NCI-H774 (cell line): ENCODE measurements at places on chromosomes 6 and 20.

DNA sequence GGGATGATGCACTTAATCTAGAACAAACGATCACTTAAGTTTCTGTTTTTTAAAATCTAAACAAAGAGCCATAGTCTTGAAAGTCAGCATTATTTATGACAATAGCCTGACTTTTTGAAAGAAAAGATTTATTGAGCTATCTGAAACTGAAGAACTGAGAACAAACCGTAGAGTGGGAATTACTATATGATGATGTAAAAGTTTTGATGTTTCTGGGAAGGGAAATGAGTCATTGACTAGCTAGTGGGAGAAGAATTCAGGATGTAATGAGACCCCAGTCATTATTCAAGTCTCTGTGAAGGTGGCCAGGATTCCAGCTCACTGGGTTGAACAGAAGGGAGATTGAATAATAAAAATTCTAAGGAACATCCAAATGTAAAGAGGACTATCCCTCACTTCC is 83.4 kb upstream of the FABP7 start:
- no peak for DNase-seq

DNA sequence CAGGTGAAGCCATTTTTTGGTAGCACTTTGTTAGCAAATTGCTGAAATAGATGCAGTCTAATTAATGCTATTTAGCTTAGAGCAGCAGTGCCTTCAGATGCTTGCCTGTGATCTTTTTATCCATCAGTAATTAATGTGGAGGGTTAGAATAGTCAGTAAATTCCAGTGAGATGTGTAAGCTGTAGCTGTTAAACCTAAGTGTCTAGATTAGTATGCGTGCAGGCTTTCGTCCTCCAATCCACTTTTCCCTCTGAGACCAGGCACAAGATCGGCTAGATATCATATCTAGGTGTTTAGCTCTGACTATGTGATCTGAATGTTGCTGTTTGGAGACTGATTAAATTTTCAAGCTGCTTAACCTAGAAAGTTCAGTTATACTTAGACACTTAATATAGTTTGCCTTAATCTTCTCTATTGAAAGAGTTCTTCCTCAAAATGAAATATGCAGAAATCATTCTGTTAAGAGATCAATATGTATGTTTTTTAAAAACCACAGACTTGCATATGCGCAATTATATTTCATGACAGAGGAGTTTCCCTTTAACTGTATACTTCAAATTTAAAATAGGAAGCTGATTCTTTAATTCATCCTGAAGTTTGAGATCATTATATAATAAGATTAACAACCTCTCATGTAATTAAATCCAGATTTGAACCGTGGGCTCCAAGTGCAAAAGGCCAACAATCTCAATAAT is 41.2 kb downstream of the XRN2 start:
- DNase-seq = no peak

- no peak for DNase-seq
These were observed 150.3 kb downstream of the MBOAT1 start for GRCh38 chr6:20061952-20062351.

- DNase-seq = no peak
These were observed 196.9 kb upstream of the PRND start for GRCh38 chr20:4524792-4525191.

DNA sequence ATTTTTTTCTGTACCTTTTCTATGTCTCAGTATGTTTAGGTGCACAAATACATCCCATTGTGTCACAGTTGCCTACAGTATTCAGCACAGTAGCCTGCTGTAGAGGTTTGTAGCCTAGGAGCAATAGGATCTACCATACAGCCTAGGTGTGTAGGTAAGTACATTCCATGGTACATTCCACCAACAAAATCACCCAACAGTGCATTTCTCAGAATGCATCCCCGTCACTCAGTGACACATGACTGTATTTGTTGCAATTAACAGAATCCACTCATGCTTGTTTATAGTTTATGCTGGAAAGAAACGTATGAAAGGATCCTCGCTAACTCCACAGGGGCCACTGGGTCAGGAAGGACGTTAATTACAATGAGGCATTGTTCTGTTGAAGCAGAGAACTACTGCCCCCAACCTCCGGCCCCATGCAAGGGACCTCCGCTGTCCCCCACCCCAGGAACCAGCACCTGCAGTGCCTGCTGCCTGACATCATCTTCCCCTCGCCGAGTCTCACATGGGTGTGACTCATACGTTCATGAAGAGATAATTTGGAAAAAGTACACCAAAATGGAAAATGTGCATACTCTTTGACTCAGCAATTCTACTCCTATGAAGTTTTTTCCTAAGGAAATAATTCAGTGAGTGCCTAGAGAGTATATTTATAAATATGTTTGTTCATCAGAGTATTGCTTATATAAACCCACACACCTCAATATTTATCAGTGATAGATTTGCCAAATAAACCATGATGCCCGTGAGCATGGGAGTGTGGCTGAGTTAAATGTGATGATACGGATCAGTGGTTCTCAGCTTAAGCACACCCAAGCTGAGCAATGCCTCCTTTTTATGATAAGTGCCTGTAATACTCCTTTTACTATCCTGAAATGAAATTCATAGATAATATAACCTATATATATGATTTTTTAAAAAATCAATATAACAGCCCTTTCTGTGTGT is 156.4 kb upstream of the ECI2 start:
- no peak for DNase-seq

- no peak for DNase-seq
These were observed 35.1 kb upstream of the SMIM8 start for GRCh38 chr6:87287251-87287650.

- no peak for DNase-seq
These were observed 276.7 kb downstream of the FARS2 start for GRCh38 chr6:5537967-5538366.

GRCh38 chr20:18702736-18703135 is 110.8 kb upstream of the SCP2D1 start:
- DNase-seq = no peak

DNA sequence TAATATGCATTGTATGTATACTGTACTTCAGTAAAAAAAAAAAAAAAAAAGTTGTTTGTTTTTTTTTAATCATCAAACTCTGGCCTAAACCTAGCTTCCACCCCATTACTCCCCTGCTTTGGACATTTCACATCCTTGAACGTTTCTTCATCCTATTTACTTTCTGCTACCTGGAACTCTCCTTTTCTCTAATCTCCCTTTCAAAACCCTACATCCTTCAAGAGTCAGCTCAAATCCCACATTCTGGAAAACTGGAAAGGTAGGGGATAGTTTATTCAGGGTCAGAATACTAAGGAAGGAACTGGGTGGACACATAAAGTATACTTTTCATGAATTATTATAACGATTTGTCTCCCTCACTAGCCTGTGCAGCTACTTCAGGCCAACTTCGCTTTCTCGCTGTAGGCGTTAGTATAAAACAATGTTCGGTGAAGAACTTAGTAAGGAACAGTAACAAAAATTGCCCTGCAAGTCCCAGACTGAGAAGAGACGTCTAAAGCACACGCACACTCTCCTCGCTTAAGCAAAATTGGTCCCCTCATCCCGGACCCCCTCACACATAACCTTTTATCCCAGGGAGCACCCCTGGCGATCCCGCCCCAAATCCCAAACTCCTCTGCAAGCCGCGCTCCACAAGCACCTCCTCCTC is 775 bp downstream of the PIGU start:
- no peak for DNase-seq

DNA sequence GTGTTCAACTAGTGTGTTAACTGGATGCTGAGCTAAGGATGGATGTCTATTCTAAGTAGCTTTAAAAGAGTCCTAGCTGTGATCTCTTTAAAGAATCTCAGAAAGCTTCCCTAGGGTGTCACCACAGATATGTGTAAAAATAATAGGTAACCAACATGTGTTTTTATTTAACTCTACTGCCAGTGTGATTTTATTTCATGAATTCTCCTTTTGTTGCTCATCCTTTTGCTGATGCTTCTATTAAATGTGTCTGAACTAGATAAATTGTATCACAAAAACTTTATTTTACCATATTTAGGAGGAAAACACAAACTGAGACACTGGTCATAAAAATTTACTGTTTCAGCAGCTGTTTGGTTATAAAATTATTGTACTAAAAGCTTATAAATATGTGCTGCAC is 809.4 kb upstream of the CITED2 start:
- no peak for DNase-seq

DNA sequence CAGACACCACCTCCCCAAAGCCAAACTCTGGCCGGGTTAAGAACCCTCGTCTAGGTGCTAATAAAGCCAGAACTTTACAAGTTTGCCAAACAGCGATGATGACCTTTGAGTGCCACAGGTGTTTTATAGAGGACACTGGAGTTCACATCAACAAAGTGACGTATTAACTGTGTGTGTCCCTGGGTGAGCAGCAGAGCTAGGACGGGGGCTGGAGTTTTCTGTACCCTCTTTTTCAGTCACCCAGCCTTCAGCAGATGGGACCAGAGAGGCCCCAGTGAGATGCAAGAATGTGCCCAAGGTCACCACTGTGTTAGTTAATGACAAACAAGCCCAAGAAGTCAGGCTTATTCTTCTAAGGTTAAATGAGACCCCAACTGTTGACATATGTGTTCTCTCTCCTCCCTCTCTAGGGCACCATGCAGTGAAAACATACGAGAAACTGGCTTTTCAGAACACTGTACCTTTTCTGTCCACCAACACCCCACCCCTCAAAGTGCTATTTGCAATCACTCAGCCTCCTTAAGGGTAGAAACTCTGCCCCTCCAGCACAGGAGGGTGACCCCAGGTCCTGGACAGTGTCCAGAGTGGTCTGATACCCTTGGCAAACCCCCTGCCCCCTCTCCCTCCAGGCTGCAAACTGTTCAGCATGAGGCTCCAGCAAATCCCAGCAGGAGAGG is 5.2 kb downstream of the SDC4 start:
- DNase-seq = peak; percentile 14

DNA sequence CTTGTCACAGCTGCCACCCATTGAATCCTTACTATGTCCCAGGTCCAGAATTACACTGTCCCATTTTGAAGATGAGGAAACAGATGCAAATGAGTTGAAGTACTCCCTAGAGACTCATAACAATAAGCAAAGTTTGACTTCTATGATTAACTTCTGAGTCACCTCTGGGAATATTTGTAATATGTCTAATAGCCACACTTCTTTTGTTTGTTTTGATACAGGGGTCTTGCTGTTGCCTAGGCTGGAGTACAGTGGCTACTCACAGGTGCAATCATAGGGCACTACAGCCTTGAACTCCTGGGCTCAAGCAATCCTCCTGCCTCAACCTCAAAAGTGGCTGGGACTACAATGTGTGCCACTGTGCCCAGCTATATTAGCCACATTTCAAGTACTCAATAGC is 11.4 kb upstream of the SOX12 start:
- no peak for DNase-seq

DNA sequence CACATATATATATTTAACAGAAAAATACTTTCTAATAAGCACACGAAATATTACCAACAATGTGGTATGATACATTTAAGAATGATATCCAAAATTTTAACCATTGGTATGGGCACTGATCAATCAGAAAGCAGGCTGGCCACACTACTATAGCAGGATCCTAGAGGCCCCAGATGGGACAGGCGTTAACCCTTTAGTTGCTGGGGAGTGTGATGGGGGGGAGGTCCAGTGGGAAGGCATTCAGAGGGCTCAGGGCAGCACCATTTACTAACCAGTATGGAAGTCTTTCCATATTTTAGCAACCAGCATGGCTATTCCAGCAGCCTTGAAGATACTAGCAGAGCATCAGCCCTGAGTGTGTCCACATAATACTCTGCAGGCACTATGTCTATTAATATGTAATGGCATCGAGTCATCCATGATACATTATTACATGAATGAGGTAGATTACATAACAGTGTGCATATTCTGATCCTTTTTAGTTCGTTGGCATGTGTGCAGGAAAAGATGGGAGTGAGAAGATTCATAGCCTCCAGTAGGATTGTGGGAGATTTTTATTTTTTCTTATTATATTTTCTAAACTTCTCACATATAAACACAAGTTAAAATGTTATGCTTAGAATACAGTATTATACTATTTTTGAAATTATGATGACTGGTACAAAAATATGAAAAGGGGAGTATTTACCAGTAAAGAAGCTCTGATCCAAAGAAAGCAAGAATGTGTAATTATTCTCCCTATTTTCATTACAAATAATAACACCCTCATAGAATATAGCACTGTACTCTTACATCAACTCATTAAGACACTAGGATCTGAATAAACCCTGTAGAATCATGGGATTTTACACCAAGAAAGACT is 78.9 kb downstream of the FAM217A start:
- DNase-seq = no peak

DNA sequence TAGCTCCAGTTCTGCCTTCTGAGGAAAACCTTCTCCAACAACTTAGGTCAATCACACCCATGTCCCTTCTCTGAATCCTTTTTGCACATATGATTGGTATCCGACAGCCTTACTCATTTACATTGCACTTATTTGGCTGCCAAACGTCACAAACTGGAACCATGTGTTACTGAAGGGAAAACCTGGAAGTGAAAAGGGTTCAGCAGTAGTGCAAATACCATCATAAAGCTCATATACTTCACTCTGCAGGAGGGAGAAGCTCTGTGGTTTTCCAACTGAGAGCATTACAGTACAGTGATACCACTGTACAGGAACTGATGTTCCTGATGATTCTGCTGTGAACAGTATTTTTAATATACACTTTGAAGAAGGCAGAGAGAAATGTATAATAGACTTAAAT is 87.8 kb downstream of the SLC16A10 start:
- DNase-seq = no peak

DNA sequence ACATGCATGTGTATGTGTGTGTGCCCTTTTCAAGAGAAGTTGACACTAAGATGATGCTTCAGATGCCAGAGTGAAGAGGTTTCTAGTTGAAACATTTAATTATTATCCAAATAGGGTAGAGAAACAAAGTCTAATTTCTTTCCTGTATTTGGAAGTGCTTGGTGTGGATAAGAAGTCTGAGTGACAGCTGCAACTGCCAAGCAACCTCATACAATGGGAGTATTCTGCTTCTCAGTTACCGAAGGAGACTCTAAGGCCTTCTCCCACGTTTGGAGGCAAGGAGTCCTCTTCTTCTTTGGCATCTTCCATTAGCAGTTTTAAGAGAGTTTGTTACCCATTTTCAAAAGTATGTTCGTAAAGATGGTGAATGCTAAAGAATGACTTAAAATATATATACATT is 82.4 kb downstream of the HDGFL1 start:
- DNase-seq = no peak

DNA sequence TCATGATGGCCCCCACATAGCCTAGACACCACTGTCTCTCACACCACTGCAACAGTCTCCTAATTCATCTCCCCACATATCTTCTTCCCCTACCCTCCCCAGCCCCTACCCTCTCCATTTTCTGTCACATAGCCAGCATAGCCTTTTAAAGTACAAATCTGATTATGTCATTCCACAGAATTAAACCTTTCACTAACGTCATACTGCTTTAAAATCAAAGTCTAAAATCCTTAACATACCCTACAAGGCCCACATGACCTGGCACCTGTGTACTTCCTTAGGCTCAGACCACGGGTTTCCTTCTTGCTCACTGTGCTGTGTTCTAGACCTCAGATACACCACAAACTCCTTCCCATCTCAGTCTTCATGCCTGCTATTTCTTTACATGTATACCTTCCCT is 5.9 kb downstream of the OSTM1 start:
- no peak for DNase-seq
